Calu3 (cell line): ENCODE measurements at places on chromosomes 7 and 10.

DNA sequence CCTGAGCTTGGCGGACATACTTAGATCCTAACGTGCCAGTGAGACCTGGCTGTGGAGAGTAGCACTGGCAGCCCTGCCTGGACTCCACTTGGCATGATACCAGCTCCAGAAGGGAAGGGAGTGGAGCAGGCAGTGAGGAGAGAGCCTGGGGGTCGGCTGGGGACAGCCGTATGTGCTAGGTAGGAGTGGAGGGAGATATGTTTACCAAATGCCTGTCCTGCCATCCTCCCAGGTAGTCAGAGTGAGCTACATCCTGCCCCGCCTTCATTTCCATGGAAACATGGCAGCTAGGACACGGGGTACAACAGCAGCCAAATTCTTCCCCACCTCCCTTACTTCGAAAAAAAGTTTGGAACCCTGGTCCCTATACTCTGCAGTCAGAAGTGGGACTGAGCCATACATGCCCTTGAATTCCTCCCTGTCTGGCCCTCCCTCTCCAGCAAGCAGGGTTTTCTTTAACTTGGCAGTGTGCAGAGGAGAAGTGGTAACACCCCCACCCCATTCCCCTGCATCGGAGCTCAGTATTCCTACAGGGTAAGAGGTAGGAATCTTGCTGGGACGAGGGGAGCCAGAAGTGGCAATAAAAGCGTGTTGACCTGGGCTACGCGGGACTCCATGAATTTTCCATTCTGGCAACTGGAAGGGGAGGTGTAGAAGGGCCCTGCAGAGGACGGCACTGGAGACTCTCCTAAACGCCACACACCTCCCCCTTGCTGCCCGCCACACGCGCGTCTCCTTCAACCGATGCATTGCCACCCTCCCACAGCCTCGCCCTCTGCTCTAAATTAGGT is 20.0 kb upstream of the SMO start:
- DNase-seq: no peak

- DNase-seq: no peak
Observed at GRCh38 chr10:87705339-87705738, 45.7 kb downstream of the PAPSS2 start.

DNA sequence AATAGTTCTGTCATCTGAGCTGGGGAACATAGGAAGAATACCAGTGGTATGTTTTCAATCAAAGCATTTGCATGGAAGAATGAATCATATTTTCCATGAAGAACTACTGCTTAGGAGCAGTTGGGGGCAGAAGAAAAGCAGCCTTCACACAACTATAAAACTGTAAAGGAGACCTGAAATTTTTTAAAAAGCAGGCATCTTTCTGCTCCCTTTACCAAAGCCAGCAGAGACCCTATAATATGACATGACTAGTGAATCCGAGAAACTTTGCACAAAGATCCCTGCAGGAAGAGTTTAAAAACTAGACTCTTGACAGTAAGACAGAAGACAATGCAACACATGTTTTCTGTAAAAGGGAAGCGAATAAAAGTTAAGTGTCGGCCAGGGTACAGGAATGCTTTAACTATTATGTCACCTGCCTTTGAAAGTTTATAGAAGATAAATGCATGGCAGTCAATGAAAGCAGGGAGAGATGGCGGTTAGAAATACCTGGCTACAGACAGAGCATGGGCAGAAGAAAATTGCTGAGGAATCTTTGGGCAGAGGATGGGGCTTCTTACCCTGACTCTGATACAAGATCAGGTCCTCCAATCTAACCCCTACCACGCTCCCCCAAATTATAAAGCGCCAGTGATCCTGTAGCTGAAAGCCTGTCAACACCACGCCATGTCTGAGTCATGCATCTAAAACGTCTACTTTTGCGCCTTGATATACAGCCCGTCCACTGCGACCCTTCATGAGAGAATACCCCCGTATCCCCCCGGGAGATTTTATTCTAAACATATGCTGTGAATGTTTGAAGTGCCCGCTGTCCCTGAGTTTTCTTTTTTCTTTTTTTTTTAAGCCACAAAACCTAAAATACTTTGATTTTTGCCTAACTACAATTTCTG is 93.1 kb downstream of the GLI3 start:
- no peak for DNase-seq

DNA sequence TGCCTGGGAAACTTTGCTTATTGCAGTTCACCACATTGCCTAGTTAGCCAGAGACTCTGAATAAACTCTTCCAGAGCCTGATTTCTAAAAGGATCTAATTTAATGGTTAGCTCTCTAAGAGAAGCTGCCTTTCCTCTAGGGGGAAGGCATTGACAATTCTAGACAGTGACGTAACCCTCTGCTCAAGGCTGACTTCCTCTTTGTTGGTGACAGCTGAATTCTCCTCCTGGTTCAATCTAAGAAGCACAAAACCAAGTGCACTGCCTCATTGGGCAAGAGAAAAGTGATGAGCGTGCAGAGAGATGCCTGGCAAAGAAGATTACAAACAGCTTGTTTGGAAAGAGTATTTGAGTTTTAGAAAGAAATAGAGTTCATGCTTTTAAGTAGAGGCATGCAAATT is 102.7 kb downstream of the MACC1 start:
- no peak for DNase-seq

GRCh38 chr7:158237672-158238335 is 349.8 kb downstream of the PTPRN2 start:
- no peak for DNase-seq

DNA sequence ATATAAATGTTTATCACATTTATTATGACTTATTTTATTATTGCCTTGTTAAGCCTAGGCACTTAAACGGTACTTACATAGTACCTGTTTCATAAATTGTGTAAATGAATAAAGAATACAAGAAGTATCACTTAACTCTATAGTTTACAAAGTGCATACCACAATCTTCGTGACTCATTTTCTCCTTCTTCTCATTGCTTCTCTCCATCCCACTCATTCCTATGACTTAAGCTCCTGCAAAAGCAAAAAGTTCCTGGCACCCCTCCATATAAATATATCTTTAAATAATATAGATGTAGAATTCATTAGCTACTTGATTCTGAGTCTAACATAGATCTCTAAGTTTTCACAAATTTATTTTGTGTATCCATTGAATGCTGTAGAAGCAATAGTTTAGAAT is 1382.0 kb upstream of the CELF2 start:
- no peak for DNase-seq

DNA sequence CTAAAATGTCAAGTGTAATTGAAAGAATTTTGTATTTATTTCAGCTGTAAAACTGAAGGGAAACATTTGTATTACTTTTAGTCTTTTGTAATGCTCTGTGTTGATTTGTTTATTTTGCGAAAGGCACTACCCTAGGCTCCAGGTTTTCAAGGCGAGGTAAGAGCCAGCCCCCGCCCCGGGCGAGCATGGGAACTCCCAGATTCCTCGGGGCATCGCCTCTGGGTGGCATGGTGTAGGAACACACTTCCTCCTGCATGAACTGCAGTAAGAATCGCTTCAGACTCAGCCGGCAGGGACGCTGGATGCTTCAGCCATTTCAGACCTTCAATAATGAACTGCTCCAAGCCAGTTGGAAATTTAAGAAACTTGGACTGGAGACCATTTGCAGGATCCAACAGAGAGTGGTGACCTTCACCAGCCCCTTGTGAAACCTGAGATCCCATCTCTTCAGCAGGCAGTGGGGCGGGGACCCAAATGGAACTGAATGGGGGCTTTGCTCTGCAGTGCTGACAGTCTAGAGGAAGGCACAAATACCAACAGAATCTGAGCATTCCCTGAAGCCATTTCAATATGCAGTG is 544.3 kb upstream of the MGMT start:
- no peak for DNase-seq

DNA sequence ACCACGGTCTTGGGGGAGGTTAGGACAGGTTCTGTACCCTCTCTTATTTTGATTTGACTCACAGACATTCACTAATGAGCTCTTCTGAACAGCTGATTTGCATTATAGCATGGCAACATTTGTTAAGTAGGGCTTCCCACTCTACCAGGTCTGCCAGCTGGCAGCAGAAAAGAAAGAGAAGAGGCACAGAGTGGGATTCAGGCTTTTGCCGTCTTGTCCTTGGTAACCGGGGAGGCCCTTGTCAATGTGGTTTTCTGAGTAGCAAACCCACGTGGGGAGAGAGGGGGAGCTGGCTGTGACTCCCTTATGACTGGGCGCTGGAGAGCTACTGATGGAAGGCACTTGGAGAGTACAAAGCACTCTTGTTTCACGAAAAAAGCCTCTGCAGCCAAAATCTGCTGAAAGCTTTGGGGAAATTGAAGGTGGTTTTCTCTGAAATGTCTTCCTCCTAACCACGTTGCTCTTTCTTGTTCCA is 355.3 kb upstream of the GALNT17 start:
- no peak for DNase-seq

GRCh38 chr10:66472156-66472555 is 453.7 kb upstream of the LRRTM3 start:
- DNase-seq: no peak

GRCh38 chr10:131556897-131557495 is 245.5 kb upstream of the TCERG1L start:
- DNase-seq: no peak

DNA sequence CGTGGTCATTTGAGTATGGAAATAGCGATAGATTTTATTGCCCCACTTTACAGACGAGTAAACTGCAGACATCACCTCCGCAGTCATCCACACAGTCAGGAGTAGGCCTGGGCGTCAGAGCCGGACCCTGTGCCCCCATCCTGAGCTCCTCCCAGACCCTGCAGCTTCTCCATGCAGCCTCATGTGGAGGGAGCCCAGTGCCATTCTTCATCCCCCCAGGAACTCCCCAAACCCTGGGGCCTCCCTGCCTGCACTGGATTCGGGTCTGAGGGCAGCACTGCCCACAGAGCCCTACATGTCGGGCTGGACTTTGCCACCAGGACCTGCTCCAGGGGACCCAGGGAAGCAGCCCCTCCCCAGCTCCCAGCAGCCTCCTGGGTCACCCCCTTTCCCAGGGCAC is 100.8 kb downstream of the MKI67 start:
- no peak for DNase-seq

- DNase-seq: no peak
Observed at GRCh38 chr10:128943111-128943510, 523.9 kb upstream of the MGMT start.

GRCh38 chr7:3980300-3980643 is 679.2 kb downstream of the SDK1 start:
- no peak for DNase-seq
